Glutamatergic neuron (in vitro differentiated cells): ENCODE measurements at places on chromosomes 1 and 21. TPM values are rescaled to one million over a fixed set of nuclear protein-coding genes. Genes with fewer than 3 reads are reported as not detected.

DPH2 gene
- total RNA-seq, result 25.3 TPM

TNFRSF8 gene
- total RNA-seq, result not detected

NBPF6 gene
- not detected for total RNA-seq

TCEA3 gene
- total RNA-seq, result 0.83 TPM

CFAP45 gene
- total RNA-seq, result 0.49 TPM

PLA2G2D gene
- total RNA-seq, result not detected

CELSR2 gene
- total RNA-seq, result 181 TPM

KIF21B gene
- 51.1 TPM for total RNA-seq

LCE2B gene
- total RNA-seq, result not detected

ST6GALNAC5 gene
- total RNA-seq, result 141 TPM

SPRR2F gene
- not detected for total RNA-seq

SPRR1A gene
- total RNA-seq, result not detected

S100A13 gene
- 92.8 TPM for total RNA-seq

SPATA1 gene
- 1.3 TPM for total RNA-seq

- no peak for DNase-seq
These were observed 462.3 kb downstream of the PTPRC start for GRCh38 chr1:199101139-199101538.

- peak; percentile 85 for DNase-seq
These were observed at the start of gene IFNAR2 for GRCh38 chr21:33229784-33230544. Gene IFNAR2, plus strand, starts transcription at chr21:33229938. Its CDS starts 11,985 bp downstream, at chr21:33241923.

- peak; percentile 13 for DNase-seq
These were observed 16.5 kb downstream of the PTCH2 start for GRCh38 chr1:44826375-44827196.

DNA sequence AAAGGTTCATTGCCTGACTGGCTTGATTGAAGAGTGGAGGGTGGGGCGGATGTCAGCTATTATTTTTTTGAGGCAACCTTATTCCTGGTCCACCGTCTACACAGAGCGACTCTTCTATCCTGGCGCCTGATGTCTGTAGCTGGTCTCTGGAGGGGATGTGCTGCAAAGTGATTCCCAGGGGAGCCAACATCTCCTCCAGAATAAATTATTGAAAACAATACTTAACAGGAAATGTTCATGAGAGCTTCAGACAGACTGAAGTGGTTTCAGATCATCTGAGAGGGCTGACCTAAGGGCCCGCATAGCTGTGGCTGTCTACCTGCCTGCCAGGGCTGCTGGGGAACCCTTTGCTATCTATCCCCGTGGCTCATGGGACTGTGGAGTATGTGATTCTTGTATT lies 66.7 kb downstream of the TEX35 start:
- no peak for DNase-seq

DNA sequence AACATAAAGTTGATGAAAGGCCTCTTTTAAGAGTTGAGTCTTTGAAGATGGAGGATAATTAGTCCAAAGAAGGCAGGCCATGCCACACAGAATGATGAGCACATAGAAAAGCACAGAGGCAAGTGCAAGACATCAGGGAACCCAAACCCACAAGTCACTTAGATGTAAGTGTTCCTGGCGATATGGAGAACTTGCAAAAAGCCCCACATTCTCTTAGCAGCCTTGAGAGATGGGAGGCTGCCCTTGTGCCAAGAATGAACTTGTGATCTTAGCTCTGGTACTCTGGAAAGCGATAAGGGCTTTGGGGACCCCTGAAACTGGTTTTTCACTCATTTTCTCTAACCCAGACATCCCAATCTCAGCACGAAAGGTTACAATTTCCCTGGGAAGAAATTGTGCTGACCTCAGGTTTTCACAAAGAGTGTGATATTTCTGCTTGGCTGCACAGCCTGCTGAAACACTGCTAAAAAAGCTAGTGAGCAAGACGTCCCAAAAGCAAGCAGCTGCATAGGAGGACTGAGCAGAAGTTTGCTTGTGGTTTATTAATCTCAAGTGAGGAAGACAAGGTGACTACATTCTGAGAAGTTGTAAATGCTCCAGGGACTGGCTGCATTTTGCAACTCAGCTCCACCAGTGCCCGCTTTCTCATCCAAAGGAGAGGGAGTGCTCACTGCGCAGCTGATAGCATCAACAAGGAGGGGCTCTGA lies 496.9 kb upstream of the CAMK1G start:
- no peak for DNase-seq

- no peak for DNase-seq
These were observed 128.2 kb downstream of the KCNN3 start for GRCh38 chr1:154741741-154742495.

DNA sequence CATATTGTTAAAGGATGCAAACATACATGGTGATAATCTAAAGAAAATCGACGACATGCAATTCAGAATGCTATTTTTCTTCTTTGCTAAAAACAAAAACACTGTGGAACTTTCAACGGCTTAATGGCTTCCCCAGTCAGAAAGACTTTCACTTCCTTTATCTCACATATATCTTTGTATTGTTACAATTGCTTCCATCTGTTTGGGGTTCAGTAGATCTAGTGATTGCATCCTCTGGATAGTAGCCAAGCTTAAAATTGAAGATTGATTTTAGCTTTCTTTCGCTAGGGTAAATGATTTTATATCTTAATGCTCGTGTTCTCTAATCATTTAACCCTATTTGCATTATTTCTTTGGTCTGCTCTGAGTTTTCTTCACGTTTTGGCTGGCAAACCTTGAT lies 31.8 kb upstream of the ADAMTS1 start:
- no peak for DNase-seq

GRCh38 chr1:207084701-207085180 lies 3.9 kb upstream of the C4BPB start:
- DNase-seq, result peak; percentile 30

DNA sequence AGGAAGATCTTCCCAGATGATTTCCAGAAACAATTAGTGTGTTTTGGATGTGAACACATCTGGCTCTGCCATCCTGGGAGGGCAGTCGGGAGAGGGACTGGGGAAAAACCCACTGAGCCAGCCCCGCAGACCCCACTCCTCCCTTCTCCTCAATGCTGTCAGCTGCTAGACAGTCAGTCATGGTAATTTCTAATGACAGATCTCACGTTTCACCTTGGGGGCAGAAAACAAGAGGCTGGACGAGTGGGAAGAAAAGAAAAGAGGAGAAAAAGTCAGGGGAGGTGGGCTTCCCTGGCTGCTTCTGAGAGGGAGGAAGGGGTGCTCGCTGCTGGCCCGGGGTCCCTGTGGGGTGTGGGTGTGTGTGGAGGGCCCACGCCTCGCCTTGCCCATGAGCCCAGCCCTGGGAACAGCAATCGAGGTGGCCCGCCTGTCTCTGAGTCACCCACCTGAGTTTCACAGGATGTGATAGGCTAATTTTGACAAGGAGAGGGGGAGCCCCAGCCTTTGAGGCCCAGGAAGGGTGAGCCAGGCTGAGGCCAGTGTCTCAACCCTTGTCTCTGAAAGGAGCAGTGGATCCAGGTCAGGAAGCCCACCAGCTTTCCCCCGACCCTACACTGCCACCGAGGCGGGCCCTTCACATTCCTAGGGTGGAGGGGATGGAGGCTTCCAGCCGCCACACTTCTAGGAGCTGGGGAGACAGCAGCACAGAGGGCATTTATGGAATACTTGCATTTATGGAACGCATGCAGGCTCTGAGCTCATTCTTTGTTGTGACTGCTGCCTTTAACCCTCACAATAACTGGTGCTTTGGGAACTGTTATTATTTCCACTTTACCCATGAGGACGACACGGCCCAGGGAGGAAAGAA lies 49.1 kb upstream of the IFNLR1 start:
- DNase-seq, result no peak

DNA sequence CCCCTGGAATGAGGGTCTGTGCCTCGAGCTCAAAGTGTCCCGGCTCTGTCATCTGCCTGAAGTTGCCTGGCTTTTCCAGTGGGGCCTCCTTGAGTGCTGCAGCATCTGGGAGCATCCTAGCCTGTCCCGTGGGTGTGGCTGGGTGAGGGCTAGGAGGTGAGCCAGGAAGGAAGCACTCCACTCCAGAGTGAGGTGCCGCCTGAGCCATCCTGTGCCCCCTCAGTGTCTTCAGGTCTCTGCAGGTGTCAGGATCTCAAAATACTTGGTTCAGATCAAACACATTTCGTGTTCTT lies 11.5 kb downstream of the IBA57 start:
- DNase-seq, result no peak

GRCh38 chr1:9630331-9631111 lies 21.0 kb upstream of the PIK3CD start:
- no peak for DNase-seq

GRCh38 chr21:34941162-34941561 lies 107.9 kb downstream of the RUNX1 start:
- DNase-seq, result no peak

- no peak for DNase-seq
These were observed 6.0 kb downstream of the TRABD2B start for GRCh38 chr1:47991187-47991586.

DNA sequence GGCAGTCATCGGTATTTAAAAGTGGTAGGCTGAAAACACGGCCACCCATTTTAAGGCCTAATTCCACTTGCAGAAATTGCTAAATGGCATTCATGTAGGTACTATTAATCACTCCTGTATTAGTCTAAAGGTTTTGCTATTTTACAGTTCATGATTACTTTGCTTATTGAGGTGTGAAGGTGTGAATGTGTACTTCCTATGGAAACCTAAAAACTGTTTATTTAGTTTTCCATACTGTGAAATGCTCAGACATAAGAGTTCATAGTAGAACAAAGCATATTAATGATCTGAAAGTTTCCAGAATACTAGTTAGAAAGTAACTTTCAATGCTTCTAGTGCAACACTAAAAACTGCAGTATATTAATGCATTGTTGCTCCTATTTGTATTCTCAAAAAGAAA lies 69.8 kb downstream of the ITGB3BP start:
- no peak for DNase-seq

DNA sequence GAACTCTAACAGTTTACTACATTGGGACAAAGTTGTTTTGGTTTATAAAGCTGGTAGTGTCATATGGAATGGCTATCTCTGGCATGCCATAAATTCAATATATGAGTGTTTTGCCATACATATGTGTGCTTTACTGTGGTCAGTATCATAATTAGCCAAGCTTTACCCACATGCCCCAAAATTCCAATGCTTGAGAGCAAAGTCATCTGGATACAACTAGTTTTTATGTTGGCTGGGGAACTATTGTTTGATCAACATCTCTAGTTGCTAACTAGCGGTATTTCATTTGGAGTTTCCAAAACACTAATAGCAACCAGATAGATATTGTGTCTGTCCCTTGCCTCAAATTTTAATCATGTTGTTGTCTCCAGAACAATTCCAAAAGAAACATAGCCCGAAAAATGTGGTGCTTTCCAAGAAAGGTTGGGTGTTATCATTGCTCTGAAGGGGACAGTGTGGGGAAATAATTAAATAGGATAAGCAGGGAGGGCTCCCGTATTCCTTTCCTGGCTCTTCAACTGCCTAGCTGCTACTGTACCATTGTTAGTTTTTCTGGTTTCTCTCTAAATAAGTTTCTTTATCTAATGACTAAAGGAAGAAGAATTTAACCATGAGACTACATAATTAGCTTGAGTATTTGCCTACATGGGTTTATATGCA lies 136.1 kb downstream of the TGFB2 start:
- DNase-seq, result no peak
